ENCODE measurements at places on chromosomes 2 and 18.

DNA sequence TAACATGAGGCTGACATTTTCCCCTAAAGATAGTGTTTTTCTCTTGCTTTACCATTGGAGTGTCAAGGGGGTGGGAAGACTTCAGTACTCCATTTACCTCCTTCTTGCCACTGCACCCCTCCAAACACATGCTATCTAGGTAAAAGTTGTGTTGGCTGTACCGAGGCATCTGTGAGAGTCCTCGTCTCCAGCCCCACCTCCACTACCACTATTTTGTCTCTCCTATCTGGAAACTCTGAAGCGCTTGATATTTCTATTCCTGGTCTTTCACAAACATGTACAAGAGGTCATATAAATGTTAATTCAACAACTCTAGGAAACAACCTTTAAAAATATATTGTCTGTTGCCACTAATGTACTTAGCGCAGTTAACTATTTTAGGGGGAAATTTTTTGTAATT is 132.6 kb downstream of the PKP4 start:
- DNase-seq: no peak

DNA sequence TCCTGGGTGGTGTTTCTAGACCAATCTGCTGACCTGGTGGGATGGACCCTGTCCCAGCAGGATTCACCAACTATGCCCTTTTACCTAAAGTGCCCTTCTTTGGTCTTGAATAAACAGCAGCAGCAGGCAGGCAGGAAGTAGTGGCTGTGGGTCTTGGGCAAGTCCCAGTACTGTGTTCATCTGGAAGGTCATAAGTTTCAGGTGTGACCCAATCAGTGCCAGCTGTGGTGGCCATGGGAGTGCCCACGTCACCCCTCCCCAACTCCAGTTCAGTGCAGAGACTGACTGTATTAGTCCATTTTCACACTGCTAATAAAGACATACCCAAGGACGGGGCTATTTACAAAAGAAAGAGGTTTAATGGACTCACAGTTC is 148.3 kb upstream of the SRD5A2 start:
- no peak for DNase-seq

GRCh38 chr2:116809109-116809508 is 1005.4 kb upstream of the DDX18 start:
- no peak for DNase-seq

GRCh38 chr18:5604778-5605177 is 61.0 kb upstream of the EPB41L3 start:
- DNase-seq: no peak

GRCh38 chr2:99488539-99489062 is 1.2 kb downstream of the REV1 start:
- DNase-seq: no peak

DNA sequence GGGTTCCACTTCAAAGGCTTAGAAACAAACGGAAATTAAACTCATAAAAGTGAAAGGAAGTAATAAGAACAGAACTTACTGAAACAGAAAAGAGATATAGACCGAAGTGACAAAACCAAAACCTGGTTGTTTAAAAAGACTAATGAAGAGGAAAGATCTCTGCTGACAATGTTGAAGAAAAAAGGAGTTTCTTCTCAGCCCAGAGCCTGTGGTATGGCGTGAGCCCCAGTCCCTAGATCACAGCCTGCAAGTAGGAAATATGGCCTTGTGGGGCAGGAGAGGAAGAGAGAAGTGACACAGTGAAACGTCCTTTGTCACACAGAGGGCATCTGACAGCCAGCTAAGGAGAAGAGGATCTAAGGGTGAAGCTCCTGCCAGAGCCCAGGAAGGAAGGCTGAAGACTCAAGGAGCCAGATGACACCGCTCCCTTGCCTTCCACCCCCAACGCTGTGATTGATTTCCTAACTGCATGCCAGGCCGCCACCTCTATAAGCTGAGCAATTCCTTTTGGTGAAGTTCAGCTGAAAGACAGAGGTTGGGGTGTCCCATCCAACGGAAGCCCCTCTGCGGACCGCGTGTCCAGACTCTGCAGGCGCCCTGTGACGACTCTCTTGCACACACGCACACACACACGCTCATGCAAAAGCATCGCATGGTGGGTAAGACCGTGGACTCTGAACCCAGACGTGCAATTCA is 141.1 kb downstream of the HDAC4 start:
- DNase-seq: no peak

DNA sequence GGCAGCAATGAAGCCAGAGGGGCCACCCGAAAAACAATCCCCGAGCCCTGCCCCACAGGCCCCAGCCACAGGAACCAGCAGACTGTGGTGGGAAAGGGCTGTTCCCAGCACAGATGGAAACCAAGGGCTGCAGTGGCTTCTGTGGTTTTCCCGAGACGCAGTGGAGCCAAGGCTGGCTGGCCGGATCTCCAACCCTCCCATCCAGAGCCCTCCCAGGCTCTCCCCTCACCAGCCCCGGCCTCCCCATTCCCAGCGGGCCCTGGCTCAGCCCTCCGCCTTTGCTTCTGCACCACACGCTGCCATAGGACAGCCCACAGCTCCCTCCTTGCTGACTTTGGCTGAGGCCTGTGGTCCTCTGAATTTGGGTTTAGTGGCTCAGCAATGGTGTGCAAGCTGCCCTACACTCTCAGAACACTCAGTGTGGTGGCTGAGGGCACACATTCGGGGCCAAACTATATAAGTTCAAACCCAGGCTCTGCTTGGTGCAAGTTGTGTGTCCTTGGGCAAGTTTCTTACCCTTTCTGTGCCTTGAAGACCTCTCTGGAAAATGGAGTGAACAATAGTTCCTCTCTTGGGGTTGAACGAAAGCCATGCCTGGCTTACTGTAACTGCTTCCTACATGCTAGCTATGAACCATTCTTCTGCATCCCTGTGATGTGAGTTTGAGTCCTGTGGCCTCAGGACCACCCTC is 200.1 kb downstream of the SMAD7 start:
- DNase-seq: no peak

DNA sequence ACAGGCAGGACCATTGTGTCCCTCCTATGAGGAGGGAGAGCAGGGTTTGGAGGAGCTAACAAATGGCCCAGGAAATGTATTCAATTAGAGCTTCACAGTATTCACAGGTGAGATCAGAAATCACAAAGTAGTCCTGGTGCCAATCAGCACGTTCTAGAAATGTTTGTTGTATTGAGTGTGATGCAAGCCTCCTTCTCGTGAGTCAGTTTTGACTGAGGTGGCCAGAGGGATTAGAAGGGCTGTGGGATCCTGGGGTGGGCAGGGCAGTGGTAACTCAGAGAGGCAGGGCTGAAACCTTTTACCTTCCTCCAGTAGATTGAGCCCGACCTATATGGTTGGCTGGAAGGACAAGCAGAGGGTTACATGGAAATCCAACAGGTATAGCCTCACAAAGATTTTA is 95.0 kb downstream of the BOD1L2 start:
- DNase-seq: no peak

GRCh38 chr2:96207073-96207773 is 1.4 kb downstream of the STARD7 start:
- DNase-seq: no peak

DNA sequence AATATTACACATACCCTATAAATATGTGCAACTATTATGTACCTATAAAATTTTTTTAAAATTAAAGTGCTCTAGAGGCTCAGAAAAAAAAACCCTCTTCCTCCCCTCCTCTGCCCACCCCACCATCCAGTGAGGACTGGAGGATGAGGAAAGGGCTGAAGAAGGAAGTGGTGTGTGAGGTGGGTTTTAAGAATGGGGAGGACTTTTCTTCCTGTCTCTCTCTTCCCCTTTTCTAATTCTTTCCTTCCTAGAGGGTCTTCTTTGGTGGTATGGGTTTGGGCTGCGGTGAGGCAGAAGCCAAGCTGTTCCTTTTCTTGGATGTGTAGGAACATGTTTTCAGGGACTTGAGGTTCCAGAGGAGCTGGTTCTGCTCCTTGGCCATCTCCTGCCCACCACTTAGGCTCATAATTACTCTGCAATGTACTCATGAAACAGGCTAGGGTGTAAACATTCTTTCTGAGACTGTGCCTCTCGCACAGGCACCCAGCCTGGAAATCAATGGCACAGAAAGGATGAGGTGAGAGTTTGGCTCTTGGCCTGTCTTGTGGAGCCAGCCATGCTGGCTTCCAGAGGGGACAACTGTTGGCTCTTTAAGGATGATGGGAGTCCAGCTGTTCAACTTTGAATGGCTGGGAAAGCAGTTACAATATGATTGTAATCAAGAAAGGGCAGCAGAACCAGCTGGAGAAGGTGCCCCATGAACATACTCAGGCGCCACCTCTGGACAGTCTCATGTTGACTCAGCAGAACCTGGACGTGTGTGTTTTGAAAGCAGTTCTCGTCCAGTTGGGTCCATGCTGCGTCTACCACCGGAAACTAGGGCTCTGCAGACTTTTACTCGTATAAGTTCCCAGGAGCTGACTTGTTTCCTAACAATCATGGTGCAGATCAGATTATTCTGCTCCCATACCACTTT is 38.3 kb downstream of the IL1RL2 start:
- no peak for DNase-seq

All from NCI-H1092 treated with DMSO at 0.1 percent for 48 hours (cell line).